Ureter (tissue), 1 donor: ENCODE measurements at places on chromosomes 1 and 21.

DNA sequence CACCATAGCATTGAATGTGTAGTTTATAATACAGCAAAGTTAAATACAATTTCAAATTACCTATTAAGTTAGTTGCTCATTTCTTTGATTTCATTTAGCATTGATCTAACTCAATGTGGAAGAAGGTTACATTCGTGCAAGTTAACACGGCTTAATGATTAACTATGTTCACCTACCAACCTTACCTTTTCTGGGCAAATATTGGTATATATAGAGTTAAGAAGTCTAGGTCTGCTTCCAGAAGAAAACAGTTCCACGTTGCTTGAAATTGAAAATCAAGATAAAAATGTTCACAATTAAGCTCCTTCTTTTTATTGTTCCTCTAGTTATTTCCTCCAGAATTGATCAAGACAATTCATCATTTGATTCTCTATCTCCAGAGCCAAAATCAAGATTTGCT is at the start of gene ANGPTL3:
Gene ANGPTL3 (plus strand): TSS at position 240 of the 400 bp plus-strand sequence. CDS start 47 bp downstream, at position 287.
- no peak for DNase-seq

- no peak for DNase-seq
These were observed 36.9 kb downstream of the GDAP2 start for GRCh38 chr1:117892512-117892911.

- DNase-seq, result no peak
These were observed 711.7 kb upstream of the PTBP2 start for GRCh38 chr1:96009831-96010434.

- DNase-seq, result peak; percentile 78
These were observed 520 bp upstream of the MR1 start for GRCh38 chr1:181033128-181033798.

DNA sequence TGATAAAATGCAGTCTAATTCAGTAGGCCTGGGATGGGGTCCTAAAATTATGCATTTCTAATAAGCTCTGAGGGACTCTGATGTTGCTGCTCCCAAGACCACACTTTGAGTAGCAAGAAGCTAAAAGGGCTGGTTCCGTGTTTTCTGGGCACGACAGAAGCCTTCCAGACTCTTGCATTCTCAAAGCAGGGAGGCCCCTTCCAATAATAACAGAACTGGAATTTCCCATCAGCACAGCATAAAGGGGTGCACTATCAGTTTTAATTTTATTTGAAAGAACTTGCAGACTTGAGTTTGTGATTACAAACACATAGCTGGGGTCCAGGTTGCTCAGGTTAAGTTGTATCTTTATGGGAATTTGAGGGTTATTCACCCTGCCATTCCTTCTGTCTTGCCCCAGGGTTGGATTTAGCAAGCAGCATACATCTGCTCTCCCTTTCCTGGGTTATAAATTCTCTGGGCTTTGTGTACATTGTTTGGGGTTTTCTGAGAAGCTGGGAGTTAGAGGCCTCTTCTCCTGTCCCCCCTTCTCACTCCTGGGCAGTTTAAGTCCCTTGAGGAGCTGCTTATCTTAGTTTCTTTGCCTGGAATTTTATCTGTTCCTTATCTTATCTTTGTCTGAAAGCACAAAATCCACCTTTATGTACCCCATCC is 94.2 kb upstream of the SLC2A1 start:
- no peak for DNase-seq

DNA sequence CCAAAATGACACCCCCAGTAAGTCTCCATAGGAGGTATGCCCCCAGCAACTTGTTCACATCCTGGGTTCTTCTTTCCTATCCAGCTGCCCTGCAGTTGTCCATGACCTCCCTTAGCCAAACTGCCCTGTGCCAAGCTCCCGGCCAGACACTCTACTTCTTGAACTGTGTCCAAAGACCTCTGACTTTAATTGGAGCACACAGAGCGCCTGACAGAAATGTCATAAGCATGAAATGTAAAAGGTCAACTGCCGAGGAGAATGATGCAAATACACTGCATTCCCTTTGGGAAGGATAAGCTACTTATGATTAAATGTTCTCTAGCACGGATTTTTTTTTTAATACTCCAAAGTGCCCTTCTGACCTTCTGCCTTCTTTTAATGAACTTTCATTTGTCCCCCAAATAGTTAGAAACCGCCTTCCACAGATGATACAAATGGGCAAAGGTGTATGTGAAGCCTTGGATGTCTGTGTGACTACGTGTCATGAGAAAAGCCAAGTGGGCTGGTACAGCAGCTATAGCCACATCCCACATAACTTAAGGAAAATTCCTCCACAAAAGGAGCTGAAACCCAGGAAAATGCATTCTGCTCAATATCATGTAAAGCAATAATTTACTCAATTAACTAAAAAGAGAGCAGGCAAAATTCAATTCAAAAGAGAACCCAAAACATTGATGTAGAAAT is 26.8 kb downstream of the PALMD start:
- DNase-seq, result no peak

GRCh38 chr1:221203224-221204054 is 324.2 kb downstream of the HLX start:
- DNase-seq, result peak; percentile 86

- no peak for DNase-seq
These were observed 45.0 kb upstream of the ADARB1 start for GRCh38 chr21:45029298-45029947.

DNA sequence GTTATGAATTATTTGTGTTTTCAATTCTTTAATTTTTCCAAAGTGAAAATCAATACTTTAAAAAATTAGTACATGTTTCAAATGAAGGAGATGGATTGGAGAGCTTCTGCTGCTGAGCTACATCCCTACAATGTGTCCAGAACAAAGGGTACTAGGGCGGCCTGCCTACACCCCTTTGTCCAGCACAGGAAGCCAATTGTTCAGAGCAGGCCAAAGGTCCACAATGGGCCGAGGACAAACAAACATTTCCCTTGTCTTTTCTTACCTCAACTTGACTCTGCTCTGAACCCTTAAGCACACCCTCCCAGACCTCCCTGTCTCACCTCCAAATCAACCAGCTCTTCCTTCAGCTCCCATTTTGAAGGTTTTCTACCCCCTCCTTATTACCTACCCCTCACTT is 39.4 kb upstream of the CAMK1G start:
- no peak for DNase-seq

GRCh38 chr1:96752394-96752793 is 30.8 kb downstream of the PTBP2 start:
- no peak for DNase-seq
